ENCODE measurements at places on chromosomes 1 and 21.

DNA sequence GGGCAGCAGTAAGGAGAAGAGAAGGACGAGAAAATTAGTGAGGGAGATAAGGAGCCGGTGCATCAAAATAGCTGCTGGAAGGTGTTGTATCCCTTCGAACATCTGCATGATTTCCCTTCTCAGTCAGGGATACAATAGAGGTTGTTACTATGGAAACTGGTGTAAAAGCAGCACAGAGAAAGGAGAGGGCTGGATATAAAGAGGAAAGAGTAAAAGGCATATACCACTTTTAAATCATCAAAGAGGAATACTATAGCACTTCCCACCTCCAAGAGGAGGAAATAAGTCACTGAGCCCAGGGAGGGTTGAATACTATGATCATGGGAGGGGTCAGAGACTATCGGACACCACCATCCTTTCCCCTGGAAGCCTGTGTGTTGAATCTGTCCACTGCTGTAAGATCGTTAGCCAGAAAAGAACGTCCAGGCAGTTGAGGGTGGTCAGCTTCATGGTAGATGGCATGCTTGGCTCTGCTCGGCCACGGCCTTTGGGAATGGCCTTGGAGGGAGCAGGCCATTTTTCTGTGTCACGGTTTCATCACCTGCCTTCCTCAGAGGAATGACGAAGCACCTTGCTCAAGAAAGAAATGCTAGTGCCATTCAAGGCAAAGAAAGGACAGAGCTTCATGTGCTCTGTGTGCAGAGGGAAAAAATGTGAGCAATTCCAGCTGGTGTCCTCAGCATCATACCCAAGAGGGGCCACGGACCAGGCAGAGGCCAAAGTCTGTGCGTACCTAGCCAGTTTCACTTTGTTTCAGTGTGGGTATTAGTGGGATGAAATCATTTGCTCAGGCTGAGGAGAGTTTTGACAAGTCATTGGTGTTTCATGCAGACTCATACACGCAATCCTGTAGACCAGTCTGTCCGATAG lies 64.2 kb downstream of the IRF2BP2 start:
- DNase-seq, result peak; percentile 18

DNA sequence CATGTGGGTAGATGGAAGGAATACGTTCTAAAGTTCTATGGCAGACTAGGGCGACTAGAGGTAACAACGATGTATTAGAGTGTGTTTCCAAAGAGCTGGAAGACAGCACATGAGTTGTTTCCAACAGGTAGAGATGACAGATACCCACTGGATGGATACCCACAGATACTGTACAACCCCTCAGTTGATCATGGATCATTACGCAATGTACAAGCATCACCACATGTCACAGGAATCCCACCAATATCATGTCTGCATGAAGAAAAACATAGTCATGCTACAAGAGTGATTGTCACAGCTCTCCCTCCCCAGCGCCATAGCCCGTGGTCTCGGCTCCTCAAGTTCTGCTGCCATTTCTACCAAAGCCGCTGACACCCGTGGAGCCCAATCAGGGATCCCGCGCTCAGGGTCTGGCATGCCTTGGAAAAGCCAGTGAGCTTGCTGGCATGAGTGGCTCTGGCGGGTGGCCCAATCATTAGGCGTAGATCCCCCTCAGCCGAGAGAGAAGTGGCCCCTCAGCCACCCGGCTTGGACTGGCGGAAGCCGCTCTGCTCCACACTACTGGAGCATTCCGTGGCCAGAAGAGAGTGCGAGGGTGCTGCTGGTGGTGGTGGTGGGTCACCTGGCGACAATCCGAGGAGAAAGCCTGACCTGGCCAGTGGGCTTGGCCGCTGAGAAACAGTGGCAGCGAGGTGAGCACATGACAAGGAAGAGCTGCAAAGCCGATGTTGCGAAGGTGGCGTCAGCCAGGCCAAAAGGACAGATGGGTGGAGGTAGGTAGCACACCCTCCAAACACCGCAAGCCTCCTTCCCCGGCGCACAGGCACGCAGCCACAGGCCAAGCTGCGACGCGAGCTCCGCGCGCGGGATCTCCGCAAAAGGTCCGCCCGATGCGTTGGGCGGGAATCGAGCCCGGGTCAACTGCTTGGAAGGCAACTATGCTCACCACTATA lies 65.7 kb upstream of the FCGR2A start:
- DNase-seq, result no peak

- no peak for DNase-seq
Measured at GRCh38 chr1:165371588-165372225, 15.2 kb upstream of the LMX1A start.

DNA sequence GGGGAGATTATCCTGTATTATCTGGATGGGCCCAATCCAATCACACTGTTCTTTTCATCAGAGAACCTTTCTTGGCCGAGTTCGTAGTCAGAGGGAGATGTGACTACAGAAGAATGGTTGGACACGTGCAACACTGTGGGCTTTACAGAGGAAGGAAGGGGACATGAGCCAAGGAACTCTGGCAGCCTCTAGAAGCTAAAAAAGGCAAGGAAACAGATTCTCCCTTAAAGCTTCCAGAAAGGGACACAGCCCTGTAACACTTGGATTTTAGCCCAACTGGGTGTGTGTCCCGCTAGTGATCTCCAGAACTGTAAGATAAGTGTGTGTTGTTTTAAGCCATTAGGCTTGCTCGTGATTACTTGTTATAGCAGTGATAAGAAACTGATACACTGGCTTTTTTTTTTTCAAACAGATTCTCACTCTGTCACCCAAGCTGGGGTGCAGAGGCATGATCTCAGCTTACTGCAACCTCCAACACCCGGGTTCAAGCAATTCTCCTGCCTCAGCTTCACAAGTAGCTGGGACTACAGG lies 53.9 kb upstream of the FBXO28 start:
- no peak for DNase-seq

DNA sequence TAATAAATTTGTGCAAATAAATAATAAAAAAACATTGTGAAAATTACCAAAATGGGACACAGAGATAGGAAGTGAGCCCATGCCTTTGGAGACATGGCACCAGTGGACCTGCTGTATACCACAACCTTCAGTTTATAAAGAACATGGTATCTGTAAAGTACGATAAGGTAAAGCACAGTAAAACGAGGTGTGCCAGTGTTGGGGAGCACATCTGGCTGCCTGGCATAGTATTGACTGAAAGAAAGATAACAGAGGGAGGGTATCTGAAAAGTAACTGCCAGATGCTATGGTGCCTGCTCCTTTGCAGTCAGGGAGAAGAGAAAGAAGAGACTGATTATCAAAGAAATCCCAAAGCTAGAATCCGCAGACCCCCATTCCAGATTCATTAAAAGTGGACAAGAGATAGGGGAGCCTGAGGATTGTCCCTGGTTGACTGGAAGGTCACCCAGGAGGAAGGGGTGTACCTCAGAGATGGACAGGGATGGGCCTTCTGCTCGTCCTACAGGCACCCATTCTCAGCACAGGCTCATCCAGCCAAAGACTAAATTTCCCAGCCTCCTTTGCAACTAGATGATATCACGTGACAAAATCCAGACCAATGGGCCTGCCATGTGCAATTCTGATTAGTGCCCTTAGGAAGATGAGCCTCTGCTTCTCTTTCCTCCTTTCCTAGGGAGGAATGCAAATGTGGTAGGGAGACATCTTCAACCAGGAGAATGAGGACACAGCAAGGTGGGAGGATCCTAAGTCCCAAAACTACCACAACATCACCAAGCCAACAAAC lies 12.9 kb upstream of the ETS2 start:
- no peak for DNase-seq

GRCh38 chr1:156418416-156419070 lies 49.5 kb downstream of the RHBG start:
- DNase-seq, result no peak

DNA sequence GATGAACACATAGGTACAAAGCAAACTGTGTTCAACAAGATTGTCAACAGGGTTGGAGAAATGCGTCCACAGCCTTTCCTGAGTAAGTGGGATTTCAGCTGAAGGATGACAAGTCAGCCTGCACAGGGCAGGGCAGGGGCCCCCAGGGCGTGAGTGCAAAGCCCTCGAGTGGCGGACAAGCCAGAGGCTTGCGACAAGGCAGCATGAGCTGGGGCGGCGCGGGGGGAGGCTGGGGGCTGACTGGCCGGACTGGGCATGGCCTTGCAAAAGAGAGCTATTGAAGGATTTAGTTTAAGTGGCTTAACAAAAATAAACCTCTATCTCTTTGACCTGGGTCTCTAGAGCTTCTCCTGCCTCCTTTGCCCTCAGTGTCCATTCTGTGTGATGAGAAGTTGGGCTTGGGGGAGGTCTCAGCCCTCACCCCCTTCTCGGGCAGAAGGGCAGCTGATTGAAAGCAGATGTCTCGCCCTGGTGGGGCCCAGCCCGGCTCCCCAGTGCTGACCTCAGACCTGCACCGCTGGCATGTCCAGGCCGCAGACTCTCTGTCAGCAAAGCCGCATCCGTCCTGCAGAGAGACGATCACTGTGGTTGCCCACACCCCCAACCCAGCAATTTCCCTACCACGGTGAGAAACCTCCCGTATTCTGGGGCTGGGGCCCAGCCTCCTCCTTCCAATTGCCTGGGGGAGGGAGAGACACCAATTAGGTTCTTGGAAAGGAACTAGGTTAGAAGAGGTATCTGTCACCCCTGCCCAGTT lies 24.3 kb upstream of the EPS8L3 start:
- no peak for DNase-seq

- no peak for DNase-seq
Measured at GRCh38 chr21:19034041-19034440, 630.5 kb upstream of the TMPRSS15 start.

GRCh38 chr1:107879927-107880326 lies 85.1 kb downstream of the VAV3 start:
- DNase-seq, result no peak

GRCh38 chr1:68231627-68232288 lies 565 bp downstream of the WLS start:
- DNase-seq, result peak; percentile 8

- no peak for DNase-seq
Measured at GRCh38 chr1:45508295-45509151, 8.4 kb downstream of the MMACHC start.

DNA sequence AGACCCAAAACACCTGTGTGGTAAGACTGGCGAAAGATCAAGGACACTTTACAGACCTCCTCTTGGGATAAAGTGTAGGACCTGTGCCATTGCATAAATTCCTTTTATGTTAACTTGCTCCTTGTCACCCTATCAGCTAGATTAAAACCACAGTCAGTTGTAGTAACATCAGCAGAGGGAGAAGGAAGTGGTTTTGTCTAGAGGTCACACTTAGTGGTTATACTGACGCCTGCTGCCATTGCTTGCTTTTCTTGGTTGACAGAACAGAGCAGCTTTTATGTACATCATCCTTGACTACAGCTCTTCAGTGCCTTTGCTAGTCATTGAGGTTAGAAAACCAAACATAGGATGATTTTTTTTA lies 101.4 kb downstream of the PBX1 start:
- no peak for DNase-seq

DNA sequence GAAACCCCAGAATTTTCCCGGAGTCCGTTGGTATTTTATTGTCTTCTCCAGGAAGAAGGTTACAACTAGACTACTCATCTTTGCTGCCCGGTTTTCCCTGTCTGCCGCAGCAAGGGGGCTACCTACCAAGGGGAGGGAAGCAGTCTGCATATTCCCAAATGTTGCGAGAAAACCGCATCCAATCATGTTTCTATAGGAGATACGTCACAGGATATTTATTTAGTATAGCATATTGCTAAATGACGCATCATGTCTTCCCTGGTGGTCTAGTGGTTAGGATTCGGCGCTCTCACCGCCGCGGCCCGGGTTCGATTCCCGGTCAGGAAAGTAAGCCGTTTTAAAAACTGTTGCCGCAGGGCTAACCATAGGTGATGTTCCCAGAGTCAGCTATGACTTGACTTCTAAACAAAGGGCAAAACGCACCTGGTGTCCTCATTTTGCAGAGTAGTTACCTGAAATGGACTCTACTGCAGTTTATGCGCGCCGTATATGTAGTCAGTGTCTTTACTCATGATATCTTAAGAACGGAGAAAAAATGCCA lies 15.2 kb upstream of the ZNF692 start:
- peak; percentile 92 for DNase-seq

DNA sequence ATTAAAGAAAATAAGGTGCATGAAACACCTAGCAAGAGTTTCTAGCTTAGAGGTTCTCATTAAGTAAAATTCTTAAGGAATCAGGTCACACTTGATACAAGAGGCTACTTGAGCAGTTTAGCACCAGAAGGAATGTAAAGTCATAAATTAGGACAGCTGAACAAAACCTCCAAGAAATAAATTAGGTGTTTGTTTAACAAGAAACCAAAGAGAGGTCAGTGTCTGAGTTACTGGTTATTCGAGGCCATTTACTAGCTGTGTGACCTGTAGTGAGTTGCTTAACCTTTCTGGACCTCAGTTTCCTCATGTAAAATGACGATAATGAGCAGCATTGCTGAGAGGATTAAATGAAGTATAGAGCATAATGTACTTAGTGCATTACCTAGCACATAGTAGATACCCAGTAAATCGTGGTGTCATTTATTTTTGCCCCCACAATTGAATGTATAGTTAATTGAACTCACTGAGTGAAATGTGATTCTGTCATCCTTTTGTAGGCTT lies 908 bp upstream of the ELK4 start:
- DNase-seq, result no peak

Measured in NCI-H345 (cell line).